ENCODE measurements at places on chromosomes 6 and 20. TPM values are rescaled to one million over a fixed set of nuclear protein-coding genes. Genes with fewer than 3 reads are reported as not detected.

Gene SLA2
- total RNA-seq = 0.58 TPM

DNA sequence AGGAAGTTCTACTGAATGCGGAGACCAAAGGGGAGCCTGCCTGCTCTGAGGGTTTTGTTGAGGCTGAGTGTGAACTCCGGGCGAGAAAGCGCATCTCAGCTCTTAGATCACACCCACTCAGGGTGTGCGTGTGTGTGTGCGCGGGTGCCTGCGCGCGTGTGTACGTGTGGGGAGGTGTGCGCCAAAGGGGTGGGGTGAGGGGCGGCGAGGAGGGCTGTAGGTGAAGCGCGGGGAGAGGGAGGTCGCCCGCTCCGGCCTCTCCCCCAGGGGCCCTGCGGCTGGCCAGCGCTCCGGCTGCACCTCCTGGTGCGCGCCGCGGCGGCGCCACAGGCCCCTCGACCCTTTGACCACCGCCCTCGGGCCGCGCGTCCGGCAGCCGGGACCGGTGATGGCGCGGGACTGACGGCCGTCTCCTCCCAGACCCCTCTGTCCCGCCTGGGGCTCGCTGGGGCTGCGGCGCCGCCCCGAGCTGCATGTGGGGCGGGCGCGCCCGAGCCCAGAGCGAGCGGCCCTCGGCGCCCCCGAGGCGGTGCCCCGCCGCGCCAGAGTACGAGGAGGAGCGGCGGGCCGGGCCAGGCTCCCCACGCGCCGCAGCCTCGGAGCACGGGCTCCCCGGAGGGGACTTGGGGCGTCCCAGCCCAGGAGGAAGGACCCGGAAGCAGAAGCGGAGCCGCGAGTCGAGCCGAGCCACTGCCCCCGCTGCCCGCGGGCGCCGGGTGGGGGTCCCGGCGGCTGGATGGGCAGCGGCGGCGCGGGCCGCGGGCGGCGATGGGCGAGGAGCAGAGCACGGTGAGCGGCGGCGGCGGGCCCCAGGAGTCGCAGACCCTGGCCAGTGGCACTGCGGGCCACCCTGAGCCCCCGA is at the start of gene RNF217:
Gene RNF217 (plus strand): TSS at position 661 of the 862 bp plus-strand sequence. CDS start 108 bp downstream, at position 769.
- peak; percentile 57 for DNase-seq
- no peaks in the 10 kb centered on the region for H3K27me3 ChIP-seq
- H3K36me3 ChIP-seq = no peaks in the 10 kb centered on the region
- peak within 1 kb of the TSS; percentile 88 for H3K27ac ChIP-seq
- H3K4me3 ChIP-seq = peak within 1 kb of the TSS; percentile 70
- no peaks in the 10 kb centered on the region for H3K4me1 ChIP-seq

- DNase-seq = no peak
- H3K36me3 ChIP-seq = no peaks in the 10 kb centered on the region
- no peak within 1 kb of the TSS for H3K27ac ChIP-seq
- H3K4me1 ChIP-seq = no peaks in the 10 kb centered on the region
Measured at GRCh38 chr6:71886184-71887005, at the start of gene RIMS1. RIMS1 (plus strand) TSS chr6:71886550; CDS start chr6:71887024, 474 bp downstream.

GRCh38 chr6:16523606-16524379 is 237.5 kb downstream of the ATXN1 start:
- no peaks in the 10 kb centered on the region for H3K4me1 ChIP-seq
- no peak overlapping the region for H3K27ac ChIP-seq
- H3K4me3 ChIP-seq = no peak overlapping the region
- H3K36me3 ChIP-seq = no peaks in the 10 kb centered on the region

Gene ULBP2
- total RNA-seq = 0.47 TPM

Gene TNXB
- total RNA-seq = 7.3 TPM

DNA sequence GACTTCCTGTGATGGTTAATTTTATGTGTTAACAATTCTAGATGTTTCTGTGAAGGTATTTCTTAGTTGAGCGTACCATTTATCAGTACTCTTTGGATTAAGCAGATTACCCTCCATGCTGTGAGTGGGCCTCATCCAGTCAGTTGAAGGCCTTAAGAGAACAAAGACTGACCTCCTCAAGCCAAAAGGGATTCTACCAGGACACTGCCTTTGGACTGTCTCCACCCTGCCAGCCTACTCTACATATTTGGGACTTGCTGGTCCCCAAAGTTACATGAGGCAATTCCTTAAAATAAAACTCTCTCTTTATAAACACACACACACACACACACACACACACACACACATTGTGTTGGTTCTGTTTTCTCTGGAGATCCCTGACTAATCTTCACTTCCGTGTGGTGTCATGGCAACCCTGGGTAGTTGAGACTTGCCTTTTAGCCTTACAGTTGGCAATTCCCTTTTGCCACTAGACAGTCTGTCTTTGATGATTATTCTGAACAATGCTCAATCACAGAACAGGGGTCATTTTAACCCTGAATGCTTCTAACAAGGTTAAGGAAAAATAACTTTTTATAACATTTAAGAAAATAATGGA is 32.2 kb downstream of the MRAP2 start:
- H3K4me3 ChIP-seq = no peak overlapping the region
- DNase-seq = no peak
- no peaks in the 10 kb centered on the region for H3K4me1 ChIP-seq
- no peaks in the 10 kb centered on the region for H3K27me3 ChIP-seq
- H3K27ac ChIP-seq = no peak overlapping the region

- no peak overlapping the region for H3K4me3 ChIP-seq
- no peak overlapping the region for H3K27ac ChIP-seq
- H3K4me1 ChIP-seq = no peaks in the 10 kb centered on the region
- DNase-seq = no peak
- H3K36me3 ChIP-seq = no peaks in the 10 kb centered on the region
- H3K27me3 ChIP-seq = no peaks in the 10 kb centered on the region
Measured at GRCh38 chr6:85810558-85810957, 167.9 kb upstream of the SYNCRIP start.

Gene PSMB1
- total RNA-seq = 140 TPM

Gene GSTA1
- 6.8 TPM for total RNA-seq

DNA sequence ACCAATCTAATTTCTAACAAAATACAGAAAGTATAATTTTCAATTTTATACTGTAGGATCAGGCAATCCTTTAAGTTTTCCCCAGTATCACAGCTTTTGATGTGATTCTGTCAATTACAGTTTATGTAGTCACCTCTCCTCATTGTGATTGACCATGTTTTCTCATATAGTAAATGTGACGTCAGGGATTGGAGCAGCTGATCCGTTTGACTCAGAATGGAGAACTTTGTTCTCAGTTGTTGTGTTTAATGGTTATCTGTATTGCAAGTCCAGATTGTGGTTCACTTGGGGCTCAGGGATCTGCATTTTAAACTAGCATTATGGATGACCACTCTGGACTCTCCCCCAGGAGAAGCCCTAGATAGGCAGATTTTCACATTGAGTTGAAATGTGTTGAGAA is 90.6 kb downstream of the DNAH8 start:
- no peak overlapping the region for H3K27ac ChIP-seq
- H3K4me3 ChIP-seq = no peak overlapping the region
- no peaks in the 10 kb centered on the region for H3K4me1 ChIP-seq
- no peaks in the 10 kb centered on the region for H3K27me3 ChIP-seq
- DNase-seq = no peak
- H3K36me3 ChIP-seq = no peaks in the 10 kb centered on the region

Gene RWDD2A
- 2.1 TPM for total RNA-seq

- no peak for DNase-seq
- no peaks in the 10 kb centered on the region for H3K27me3 ChIP-seq
- no peak overlapping the region for H3K4me3 ChIP-seq
- no peaks in the 10 kb centered on the region for H3K4me1 ChIP-seq
Measured at GRCh38 chr6:11245381-11246256, 13.2 kb upstream of the NEDD9 start.

GRCh38 chr20:59785986-59786795 is 147.2 kb downstream of the SYCP2 start:
- no peak overlapping the region for H3K4me3 ChIP-seq
- no peaks in the 10 kb centered on the region for H3K4me1 ChIP-seq
- DNase-seq = no peak
- no peaks in the 10 kb centered on the region for H3K27me3 ChIP-seq

- H3K27me3 ChIP-seq = no peaks in the 10 kb centered on the region
- DNase-seq = no peak
- H3K4me3 ChIP-seq = no peak overlapping the region
- no peak overlapping the region for H3K27ac ChIP-seq
Measured at GRCh38 chr6:108806171-108806570, 42.1 kb upstream of the ARMC2 start.

Gene KCNK16
- total RNA-seq = not detected

Gene PNLDC1
- 0.72 TPM for total RNA-seq

Gene TTBK1
- 1.0 TPM for total RNA-seq

- no peaks in the 10 kb centered on the region for H3K4me1 ChIP-seq
- H3K4me3 ChIP-seq = no peak overlapping the region
- H3K27me3 ChIP-seq = no peaks in the 10 kb centered on the region
- H3K36me3 ChIP-seq = no peaks in the 10 kb centered on the region
- DNase-seq = no peak
- no peak overlapping the region for H3K27ac ChIP-seq
Measured at GRCh38 chr6:107202876-107203468, 87.7 kb upstream of the BEND3 start.

GRCh38 chr20:13231031-13231752 is 10.1 kb downstream of the ISM1 start:
- H3K36me3 ChIP-seq = no peaks in the 10 kb centered on the region
- H3K4me1 ChIP-seq = no peaks in the 10 kb centered on the region
- DNase-seq = no peak
- no peaks in the 10 kb centered on the region for H3K27me3 ChIP-seq

DNA sequence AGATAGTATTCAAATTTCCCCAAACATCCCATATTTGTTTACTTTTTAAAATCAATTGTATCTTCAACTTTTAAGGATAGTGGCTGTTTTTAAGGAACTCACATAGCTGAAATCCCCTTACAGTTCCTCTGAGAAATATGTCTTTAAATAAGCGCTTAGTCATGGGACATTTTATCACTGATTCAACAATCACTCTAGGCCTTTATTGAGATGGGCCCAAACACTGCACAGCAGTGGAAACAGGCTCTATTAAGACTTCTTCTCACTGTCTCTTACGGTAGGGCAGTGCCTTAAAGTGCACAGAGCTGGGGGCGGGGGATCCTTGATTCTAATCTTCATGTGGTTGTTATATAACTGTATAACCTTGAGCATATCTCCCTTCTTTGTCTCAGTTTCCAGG is 59.8 kb upstream of the RREB1 start:
- no peak for DNase-seq
- H3K4me1 ChIP-seq = no peaks in the 10 kb centered on the region
- H3K4me3 ChIP-seq = no peak overlapping the region
- H3K36me3 ChIP-seq = no peaks in the 10 kb centered on the region
- no peak overlapping the region for H3K27ac ChIP-seq

Gene RAB44
- 0.30 TPM for total RNA-seq

Gene NFATC2
- total RNA-seq = 5.8 TPM

DNA sequence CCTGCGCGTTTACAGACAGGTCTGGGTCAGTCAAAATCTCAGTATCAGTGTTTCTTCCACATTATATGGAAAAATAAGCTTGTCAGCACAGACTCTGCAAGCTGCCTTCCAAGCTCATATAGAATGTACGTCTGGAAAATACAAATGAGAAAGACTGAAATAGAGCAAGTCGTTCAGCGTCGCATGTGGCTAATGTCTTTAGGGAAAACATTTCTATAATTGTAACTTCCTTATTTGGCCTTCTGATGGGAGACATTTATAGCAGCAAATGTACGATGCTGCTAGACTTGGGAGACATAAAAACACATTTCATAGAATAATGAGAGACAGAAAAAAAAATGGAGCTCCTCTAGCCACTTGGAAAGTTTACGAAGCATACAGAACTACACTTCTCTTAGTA is 122.2 kb downstream of the KIF16B start:
- H3K4me1 ChIP-seq = no peaks in the 10 kb centered on the region
- no peaks in the 10 kb centered on the region for H3K36me3 ChIP-seq
- no peak overlapping the region for H3K4me3 ChIP-seq

Gene FRMD1
- 21.0 TPM for total RNA-seq

Measured in colonic mucosa (tissue), 4 donors.